ENCODE measurements at places on chromosomes 1 and 21.

GRCh38 chr1:66283622-66284041 is 250.3 kb upstream of the SGIP1 start:
- DNase-seq = no peak

DNA sequence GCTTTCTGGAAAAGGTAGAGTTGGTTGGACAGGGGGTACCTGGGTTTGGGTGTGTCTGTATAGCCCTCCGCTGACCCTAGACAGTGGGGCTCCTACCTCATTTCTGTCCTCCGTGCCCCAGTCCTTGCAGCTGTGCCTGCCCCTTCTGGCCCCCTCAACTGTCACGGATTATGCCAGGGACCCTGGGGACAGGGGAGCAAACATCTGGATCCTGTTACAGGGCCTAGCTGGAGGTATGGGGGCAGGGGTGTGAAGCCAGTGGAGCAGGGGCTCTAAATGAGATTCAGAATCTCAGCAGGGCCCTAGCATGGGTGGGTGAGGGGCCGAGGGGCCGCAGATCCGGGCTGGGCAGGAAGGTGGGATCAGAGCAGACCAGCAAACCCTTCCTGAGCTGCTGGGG is 81.0 kb downstream of the TAS1R2 start:
- no peak for DNase-seq

- DNase-seq = no peak
Measured at GRCh38 chr21:39976800-39977199, 109.6 kb downstream of the PCP4 start.

- no peak for DNase-seq
Measured at GRCh38 chr1:162200096-162200847, 130.8 kb downstream of the NOS1AP start.

DNA sequence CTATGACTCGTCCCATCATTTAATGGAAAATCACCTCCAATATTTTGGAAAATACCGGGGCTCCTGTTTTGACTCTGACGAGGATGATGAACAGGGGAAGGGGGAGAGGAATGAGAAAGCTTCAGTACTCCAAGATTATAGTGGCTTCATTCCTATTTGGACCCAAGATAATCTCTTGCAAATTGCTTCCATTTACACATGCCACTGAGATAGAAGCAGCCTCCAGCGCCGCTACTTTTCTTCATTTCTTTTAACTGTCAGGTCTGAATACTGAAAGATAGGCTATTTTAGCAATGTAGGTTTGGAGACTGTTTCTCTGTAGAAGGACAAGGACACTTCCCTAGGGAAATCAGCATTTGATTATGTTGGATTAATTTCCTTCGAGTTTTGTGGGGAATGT is 565 bp upstream of the GRIK1 start:
- DNase-seq = no peak

DNA sequence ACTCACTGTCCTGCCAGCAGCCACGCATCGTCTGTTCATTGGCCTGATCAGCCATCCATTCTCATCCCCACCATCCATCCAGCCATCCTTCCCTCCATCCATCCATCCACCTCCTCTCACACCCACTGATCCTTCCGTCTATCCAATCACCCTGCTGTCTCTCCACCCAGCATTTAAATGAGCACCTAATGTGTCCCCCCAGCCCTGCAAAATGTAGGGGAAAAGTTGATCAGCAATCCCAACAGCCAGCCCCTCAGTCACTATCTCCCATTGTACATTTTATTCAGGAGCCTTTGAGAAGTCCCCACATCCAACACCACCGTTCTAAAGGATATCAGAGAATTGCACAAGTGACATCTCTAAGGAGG is 11.1 kb upstream of the DDOST start:
- DNase-seq = no peak

DNA sequence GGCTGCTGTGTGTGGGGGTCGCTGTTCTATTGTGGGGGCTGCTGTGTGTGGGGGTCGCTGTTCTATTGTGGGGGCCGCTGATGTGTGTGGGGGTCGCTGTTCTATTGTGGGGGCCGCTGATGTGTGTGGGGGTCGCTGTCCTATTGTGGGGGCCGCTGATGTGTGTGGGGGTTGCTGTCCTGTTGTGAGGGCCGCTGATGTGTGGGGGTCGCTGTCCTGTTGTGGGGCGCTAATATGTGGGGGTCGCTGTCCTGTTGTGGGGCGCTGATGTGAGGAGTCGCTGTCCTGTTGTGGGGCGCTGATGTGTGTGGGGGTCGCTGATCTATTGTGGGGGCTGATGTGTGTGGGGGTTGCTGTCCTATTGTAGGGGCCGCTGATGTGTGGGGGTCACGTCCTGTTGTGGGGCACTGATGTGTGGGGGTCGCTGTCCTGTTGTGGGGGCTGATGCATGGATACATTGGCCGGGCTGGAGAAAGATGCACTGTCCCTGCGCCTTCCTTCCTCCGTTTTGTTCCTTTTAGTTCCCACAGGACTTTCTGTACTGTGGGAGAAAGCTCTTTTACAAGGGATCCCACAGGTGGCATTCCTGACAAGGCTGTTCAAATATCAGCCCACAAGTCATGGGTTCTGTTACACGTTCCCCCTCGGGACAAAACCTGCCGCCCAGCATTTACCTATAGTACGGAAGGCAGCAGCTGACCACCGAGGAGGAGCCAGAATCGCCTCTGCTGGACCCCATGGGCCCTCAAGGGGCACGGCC is 27.5 kb downstream of the SETD4 start:
- DNase-seq = no peak

DNA sequence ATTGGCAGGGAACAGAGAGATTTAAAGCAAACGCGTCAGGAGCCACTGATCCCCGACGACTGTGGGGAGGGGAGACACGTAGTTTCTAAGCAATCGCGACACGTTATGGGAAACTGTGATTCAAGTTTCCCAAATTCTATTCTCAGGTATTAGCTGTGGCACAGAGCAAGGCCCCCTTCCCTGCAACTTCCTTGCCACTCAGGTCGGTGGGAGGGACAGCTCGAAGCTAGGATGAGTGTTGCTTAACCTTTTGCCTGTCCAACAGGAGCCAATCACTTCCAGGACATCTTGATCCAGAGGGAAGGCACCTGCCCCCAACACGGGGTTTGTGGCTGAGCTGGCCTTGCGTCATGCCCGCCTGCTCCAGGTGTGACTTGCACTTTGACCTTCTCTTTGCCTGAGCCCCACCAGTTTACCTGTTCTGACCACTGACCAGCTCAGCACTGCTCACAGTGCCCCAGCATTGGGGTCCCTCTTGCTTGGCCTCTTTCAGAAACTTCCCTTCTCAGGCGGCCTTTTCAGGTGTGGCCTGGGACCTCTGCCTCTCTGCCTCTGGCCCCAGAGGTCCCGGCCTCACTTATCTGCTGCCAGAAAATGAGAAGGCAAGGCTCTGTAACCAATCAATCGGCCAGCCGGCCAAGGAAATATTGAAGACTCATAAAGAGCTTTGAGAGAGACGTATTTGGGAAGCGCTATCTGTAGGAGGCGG is 24.6 kb downstream of the TEX35 start:
- DNase-seq = peak; percentile 42

- no peak for DNase-seq
Measured at GRCh38 chr1:20229171-20229570, 42.9 kb upstream of the PLA2G2C start.

DNA sequence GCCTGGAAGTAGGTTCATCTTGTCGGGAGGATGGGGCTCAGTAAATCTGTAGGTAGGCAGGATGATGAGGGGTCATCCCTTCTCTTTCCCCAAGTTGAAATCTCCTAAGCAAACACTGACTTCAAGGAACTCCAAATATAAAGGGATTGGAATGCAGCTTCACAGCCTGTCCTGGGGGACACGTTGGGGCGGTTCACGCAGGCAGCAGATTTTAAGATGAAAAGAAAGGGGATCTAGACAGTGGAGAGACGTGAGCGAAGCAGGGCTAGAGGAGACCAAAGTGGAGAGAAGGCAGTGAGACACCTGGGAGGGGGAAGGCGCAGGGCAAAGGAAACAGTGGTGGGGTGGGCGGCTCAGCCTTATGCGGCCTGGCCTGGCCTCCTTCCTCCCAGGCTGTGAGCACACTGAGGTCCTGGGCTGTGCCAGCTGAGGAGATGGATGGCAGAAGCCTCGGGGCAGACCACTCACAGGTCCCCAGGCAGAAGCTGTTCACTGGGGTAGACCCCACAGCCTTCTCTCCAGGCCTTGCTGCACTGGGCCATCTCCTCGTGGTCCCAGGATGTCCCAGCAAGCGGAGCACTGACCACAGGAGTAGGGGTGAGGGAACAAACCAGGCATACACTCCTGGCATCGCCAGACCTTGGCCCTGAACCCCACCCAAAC is 51.7 kb downstream of the TOR1AIP2 start:
- DNase-seq = no peak

- peak; percentile 68 for DNase-seq
Measured at GRCh38 chr1:161071886-161072371, 2.2 kb upstream of the ARHGAP30 start.

DNA sequence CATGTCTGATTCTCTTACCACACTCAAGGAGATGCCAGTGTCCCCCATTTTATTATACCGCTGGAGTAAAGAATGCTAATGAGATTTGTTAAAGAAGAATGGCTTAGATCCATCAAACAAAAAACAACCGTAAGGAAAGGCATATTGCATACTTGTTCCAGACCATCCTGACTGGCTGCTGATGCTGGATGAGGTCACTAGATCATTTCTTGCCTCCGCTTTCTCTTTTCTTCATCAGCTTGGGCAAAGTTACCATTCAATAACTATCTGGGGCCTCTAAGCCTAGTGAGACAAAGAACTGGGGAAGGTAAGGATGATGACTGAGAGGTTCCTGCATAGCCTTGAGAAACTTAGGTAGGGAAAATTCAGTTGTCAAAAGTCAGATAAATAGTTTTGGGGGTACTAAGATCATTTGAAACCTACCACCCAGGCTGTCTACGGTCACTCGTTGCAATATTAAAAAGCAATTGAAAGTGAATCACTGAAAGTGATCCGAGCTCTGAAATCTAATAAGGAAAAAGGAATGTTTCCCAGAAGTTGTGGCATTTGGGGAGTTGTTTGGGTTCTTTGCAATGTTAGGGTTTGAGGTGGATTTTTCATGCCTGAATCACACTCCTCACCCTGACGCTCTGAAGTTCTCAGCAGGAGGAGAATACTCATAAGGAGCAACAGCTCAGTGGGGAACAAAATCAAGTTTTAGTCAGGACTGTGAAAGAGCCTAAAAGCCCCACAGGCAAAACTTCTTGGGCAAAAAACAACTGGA is 176.8 kb downstream of the HHIPL2 start:
- DNase-seq = no peak

DNA sequence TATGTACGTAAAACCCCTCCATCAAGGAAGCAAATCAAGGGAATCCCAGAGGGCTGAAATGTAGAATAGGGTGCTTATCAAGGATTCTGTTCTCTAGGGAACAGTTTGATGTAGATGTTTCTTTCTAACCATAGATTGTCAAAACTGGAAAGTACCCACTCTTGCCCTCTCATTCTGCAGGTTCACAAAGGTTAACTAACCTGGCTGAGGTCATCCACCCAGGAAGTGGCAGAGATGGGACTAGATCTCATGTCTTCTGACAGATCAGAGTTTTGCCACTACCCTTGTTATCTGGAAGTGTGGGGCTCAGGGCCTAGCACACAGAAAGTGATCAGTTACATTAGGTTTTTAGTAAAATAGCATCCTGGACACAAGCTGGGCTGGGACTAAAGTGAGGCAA is 47.4 kb downstream of the GFI1 start:
- no peak for DNase-seq

- peak; percentile 78 for DNase-seq
Measured at GRCh38 chr1:172658871-172659453, at the start of gene FASLG. FASLG (plus strand) TSS chr1:172659103; CDS start chr1:172659202, 99 bp downstream.

- DNase-seq = no peak
Measured at GRCh38 chr1:88935522-88936222, 44.3 kb upstream of the GTF2B start.

GRCh38 chr1:21216835-21217811 is 40.4 kb upstream of the EIF4G3 start:
- peak; percentile 88 for DNase-seq

GRCh38 chr1:44318097-44319088 is 36.7 kb downstream of the ERI3 start:
- peak; percentile 62 for DNase-seq

DNA sequence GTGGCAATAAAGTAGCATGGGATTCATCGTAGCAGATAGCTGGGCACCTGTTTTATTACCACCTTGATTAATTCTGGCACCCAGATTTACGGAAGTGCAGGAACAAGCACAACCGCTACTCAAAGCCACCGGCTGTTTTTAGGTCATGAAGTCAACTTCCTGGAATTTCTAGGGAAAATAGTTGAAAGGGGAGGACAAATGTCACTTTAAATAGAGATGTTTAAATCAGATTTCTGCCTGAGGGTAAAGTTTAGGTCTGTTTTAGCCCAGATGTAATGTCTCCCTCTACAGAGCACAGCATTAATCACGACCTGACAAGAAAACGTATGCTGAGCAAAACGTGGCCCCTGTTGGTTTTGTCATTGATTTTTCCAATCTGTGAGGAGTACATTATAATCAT is 8.0 kb downstream of the ADGRL2 start:
- DNase-seq = no peak

GRCh38 chr1:84972377-84972987 is 24.4 kb downstream of the MCOLN2 start:
- no peak for DNase-seq

All from activated CD8-positive, alpha-beta memory T cell treated with anti-CD3 and anti-CD28 coated beads, Interleukin-2, amount 50 U/mL, for 48 hours (primary cell).